ENCODE measurements at places on chromosomes 16 and 17.

GRCh38 chr16:56944954-56945839, 13.3 kb downstream of the HERPUD1 start:
- no peak for DNase-seq

DNA sequence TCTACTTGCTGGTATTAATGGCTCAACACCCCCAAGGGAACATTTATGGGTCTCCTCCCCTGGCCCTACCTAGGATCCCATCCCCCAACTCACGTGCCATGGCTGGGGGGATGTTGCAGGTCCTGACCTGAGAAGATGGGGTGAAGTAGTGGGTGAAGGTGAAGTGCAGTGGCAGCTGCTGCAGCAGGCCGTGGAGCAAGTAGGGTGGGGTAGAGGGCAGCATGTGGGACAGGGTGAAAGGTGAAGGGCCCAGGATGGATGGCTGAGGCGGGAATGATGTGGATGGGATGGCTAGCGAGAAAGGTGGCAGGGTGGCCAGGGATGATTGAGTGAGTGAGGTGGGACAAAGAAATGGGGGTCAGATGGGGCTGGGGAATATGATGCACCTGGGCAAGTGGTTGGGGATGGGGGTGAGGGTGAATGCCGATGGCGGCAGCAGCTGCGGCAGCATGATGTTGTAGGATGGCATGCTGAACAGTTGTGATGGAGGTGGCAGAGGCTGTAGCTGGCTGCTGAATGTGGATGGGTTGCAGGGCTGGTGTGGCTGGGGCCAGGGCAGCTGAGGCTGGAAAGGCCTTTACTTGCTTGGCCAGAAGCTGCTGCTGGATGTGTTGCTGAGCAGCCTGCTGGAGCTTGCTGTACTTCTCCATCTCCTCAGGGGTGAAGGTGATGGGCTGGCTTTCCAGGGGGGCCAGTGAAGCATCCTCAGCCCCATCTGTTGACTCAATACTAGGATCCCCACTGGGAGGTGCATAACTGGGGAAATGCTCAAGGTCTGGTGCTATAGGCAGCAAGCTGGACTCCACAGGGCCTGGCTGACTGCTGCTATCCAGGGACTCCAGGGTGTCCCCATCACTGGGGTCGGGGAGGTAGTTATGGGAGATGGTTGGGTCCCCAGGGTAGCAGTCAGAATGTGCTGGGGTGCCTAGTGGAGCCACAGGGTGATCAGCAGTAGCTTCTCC, 8.3 kb upstream of the ITGA2B start:
- no peak for DNase-seq

GRCh38 chr17:4870855-4871254, 28.5 kb upstream of the C17orf107 start:
- no peak for DNase-seq

- DNase-seq: no peak
These were observed 55.0 kb downstream of the PDPK1 start for GRCh38 chr16:2592786-2593185.

DNA sequence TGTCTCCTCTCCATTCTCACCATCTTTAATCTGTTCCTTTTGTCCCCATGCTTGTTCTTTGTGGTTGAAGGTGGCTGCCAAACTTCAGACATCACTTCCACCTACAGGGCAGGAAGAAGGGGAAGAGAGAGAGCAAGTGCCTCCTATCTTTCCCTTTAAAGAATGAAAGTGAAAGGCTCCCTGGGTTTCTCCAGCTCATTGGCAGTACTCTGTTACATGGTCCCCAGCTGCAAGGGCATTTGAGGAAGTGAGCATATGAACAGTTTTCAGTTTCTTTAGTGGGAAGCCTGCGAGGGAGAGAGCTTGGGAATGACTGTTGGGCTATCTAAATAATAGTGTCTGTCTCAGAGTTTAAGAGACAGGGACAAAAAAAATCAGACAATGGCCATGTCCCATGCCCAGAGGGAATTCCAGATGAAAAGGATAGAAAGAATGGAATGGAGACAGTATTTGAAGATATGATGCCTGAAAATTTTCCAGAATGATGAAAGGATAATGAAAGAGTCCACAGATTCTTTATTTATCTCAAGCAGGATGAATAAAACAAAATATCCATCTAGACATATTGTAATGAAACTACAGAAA, 159.9 kb downstream of the LGALS9B start:
- no peak for DNase-seq

DNA sequence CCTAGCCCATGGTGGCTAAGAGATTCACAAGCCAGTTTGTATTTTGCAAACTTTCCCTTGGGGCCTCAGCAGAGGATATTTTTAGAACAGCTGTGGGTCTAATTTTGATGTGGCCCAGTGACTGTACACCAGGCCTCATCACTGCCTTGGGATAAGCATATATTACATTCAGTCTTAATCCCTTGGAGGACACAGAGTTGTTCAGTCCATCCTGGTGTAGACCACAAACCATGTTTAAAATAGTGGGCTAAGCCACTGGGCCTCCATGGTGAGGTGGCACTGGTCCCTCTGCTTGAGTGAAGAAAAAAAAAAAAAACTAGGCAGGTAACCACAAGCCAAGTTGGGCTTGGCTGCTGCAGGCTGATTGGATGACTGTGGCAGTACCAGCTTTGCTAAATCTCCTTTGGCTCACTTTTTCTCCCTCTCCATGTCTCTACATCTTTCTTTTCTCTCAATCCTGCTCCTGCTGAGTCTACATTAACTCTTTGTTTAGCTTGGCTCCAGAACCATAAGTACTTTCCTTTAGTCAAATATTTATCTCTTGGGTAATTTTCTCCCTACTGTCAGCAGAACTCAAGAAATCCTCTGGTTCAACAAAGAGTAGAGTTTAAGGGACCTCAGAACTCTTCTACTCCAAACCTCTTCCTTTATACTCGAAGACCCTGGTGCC, 120.0 kb upstream of the TBX2 start:
- no peak for DNase-seq
